ENCODE measurements at places on chromosomes 11 and 22. TPM values are rescaled to one million over a fixed set of nuclear protein-coding genes. Genes with fewer than 3 reads are reported as not detected.

The ABCC8 gene
- total RNA-seq, result not detected

The OR5L2 gene
- not detected for total RNA-seq

The MS4A13 gene
- not detected for total RNA-seq

The POU2AF2 gene
- total RNA-seq, result not detected

The PDE3B gene
- total RNA-seq, result 24.7 TPM

The PVALB gene
- not detected for total RNA-seq

The GLYATL1 gene
- 1.2 TPM for total RNA-seq

The OR4D5 gene
- total RNA-seq, result not detected

The MRGPRE gene
- not detected for total RNA-seq

The MS4A8 gene
- total RNA-seq, result not detected

The NLRP10 gene
- total RNA-seq, result not detected

DNA sequence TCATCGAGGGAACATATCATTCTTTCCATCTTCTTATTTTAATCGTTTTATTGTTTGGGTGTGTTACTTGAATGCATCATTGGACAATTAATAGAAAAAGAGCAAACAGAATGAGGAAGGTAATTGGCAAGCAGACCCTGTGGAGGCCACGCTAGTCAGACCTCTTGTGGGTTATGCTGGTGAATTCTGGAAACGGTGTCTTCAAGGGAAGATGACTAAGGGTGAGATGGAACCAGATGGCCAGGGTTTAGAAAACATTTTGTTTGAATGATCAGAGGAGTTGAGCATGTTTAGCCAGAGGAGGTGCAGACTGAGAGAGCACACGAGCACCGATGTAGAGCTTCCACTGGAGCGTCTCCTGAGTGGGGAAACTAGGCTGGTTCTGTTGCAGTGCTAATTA lies 8.5 kb downstream of the ST14 start:
- H3K27me3 ChIP-seq, result peaks cover 31% of the 10 kb centered on the region
- DNase-seq, result no peak
- H3K36me3 ChIP-seq, result no peaks in the 10 kb centered on the region
- H3K27ac ChIP-seq, result no peak overlapping the region
- H3K4me3 ChIP-seq, result no peak overlapping the region

DNA sequence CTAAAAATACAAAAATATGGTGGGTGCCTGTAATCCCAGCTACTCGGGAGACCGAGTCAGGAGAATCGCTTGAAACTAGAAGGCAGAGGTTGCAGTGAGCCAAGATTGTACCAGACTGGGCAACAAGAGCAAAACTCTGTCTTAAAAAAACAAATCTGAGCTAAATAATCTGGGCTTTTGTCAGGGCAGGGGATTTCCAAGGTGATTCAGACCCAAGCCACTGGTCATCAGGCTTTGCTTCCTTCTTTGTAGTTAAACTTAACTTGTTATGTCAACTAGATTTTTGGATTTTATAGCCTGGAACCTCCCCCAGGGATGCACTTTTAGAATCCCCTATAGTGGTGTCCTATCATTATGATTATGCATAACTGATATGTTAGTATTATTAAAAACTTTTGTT lies 27.0 kb upstream of the SLC22A8 start:
- H3K4me1 ChIP-seq, result no peaks in the 10 kb centered on the region
- H3K36me3 ChIP-seq, result no peaks in the 10 kb centered on the region
- peaks cover 19% of the 10 kb centered on the region for H3K27me3 ChIP-seq
- no peak for DNase-seq
- no peak overlapping the region for H3K4me3 ChIP-seq

GRCh38 chr11:45158210-45158731 lies 11.8 kb downstream of the PRDM11 start:
- no peaks in the 10 kb centered on the region for H3K27me3 ChIP-seq
- no peak overlapping the region for H3K27ac ChIP-seq
- no peaks in the 10 kb centered on the region for H3K36me3 ChIP-seq
- DNase-seq, result no peak

- H3K4me1 ChIP-seq, result peaks cover 7% of the 10 kb centered on the region
- H3K27me3 ChIP-seq, result no peaks in the 10 kb centered on the region
- peaks cover 41% of the 10 kb centered on the region for H3K36me3 ChIP-seq
- H3K27ac ChIP-seq, result no peak overlapping the region
Observed at GRCh38 chr22:45742866-45743450, 71.3 kb downstream of the ATXN10 start.

GRCh38 chr22:50578776-50579310 lies 616 bp upstream of the CPT1B start:
- H3K27ac ChIP-seq, result no peak overlapping the region
- H3K36me3 ChIP-seq, result peaks cover 41% of the 10 kb centered on the region
- no peak overlapping the region for H3K4me3 ChIP-seq
- H3K4me1 ChIP-seq, result peaks cover 24% of the 10 kb centered on the region
- no peak for DNase-seq

GRCh38 chr11:125235071-125235471 lies 70.5 kb downstream of the PKNOX2 start:
- no peaks in the 10 kb centered on the region for H3K4me1 ChIP-seq
- H3K36me3 ChIP-seq, result no peaks in the 10 kb centered on the region
- H3K4me3 ChIP-seq, result no peak overlapping the region
- no peak for DNase-seq
- no peak overlapping the region for H3K27ac ChIP-seq
- H3K27me3 ChIP-seq, result peaks cover 12% of the 10 kb centered on the region

DNA sequence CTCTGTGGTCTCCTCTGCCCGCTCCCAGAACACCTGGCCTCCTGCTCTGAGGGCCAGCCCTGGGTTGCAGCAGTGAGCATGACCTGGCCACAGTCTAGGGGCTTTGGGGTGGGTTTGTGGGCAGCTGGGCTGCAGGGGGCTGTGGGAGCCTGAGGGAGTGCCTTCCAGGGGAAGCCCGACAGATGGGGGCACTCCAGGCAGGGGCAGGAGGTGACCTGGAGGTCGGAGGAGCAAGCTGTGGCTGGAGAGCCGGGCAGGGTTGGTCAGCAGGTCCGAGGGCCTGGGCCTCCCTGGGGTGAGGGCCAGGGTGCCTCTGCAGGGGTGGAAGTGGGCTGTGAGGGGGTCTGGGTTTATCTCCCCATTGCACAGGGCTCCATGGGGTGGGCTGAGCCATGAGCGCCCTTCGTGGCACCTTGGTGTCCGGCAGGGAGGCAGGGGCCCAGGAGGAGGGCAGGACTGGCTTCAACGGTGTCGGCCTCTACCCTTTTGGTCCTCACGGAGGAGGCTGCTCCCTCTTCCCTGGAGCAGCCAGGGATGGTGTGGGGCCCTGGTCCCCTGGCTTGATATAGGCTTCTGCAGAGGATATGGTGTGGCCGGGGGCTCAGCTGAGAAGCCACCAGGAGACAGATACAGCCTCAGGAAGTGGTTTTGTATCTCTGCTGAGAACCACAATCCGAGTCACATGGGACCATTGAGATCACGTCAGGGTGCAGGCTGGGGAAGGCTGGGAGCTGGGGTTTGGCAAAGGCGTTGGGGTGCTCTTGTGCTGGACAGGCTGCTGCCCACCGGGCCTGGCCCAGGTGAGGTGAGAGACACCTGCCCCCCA lies 22.3 kb downstream of the KCNQ1 start:
- H3K4me3 ChIP-seq, result no peak overlapping the region
- peaks cover 48% of the 10 kb centered on the region for H3K4me1 ChIP-seq
- H3K36me3 ChIP-seq, result no peaks in the 10 kb centered on the region
- no peaks in the 10 kb centered on the region for H3K27me3 ChIP-seq
- DNase-seq, result peak; percentile 75

GRCh38 chr22:25235547-25236290 lies 16.3 kb downstream of the CRYBB2 start:
- H3K36me3 ChIP-seq, result no peaks in the 10 kb centered on the region
- no peak overlapping the region for H3K4me3 ChIP-seq
- H3K4me1 ChIP-seq, result peaks cover 5% of the 10 kb centered on the region

DNA sequence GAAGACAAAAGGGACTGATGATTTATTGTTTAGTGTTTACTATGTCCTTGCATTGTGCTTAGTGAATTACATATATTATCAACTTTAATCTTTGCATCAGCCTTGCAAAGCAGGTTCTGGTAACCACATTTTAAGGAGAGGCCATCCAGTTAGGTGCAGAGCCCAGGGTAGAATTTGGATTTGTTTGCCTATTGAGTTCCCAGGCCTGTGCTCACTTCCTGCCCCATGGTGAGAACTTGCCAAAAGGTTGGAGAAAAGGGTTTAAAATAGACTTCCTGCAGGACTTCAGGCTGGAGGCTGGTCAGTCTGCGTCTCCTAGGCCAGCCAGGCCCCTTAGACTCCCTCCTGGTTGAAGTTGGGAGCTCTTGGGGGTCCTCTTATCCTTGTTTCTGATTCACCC lies 72.1 kb downstream of the ATXN10 start:
- H3K27me3 ChIP-seq, result no peaks in the 10 kb centered on the region
- peaks cover 37% of the 10 kb centered on the region for H3K36me3 ChIP-seq
- no peak overlapping the region for H3K27ac ChIP-seq
- no peak for DNase-seq
- H3K4me1 ChIP-seq, result peaks cover 4% of the 10 kb centered on the region
- H3K4me3 ChIP-seq, result no peak overlapping the region

GRCh38 chr22:40791241-40791640 lies 27.9 kb downstream of the SLC25A17 start:
- H3K36me3 ChIP-seq, result peaks cover 38% of the 10 kb centered on the region
- no peak overlapping the region for H3K27ac ChIP-seq
- H3K27me3 ChIP-seq, result no peaks in the 10 kb centered on the region
- no peak for DNase-seq
- no peak overlapping the region for H3K4me3 ChIP-seq
- peaks cover 10% of the 10 kb centered on the region for H3K4me1 ChIP-seq

GRCh38 chr11:72305077-72305476 lies 61.1 kb upstream of the PHOX2A start:
- no peak overlapping the region for H3K27ac ChIP-seq
- no peak for DNase-seq
- no peaks in the 10 kb centered on the region for H3K4me1 ChIP-seq
- H3K4me3 ChIP-seq, result no peak overlapping the region

GRCh38 chr11:119907122-119907851 lies 178.3 kb upstream of the NECTIN1 start:
- H3K36me3 ChIP-seq, result no peaks in the 10 kb centered on the region
- no peak overlapping the region for H3K27ac ChIP-seq
- peaks cover 7% of the 10 kb centered on the region for H3K27me3 ChIP-seq
- no peaks in the 10 kb centered on the region for H3K4me1 ChIP-seq

All from activated CD4-positive, alpha-beta T cell treated with anti-CD3 and anti-CD28 coated beads for 36 hours (primary cell).